Lower leg skin (tissue), 4 donors: ENCODE measurements at places on chromosomes 16 and 17.

DNA sequence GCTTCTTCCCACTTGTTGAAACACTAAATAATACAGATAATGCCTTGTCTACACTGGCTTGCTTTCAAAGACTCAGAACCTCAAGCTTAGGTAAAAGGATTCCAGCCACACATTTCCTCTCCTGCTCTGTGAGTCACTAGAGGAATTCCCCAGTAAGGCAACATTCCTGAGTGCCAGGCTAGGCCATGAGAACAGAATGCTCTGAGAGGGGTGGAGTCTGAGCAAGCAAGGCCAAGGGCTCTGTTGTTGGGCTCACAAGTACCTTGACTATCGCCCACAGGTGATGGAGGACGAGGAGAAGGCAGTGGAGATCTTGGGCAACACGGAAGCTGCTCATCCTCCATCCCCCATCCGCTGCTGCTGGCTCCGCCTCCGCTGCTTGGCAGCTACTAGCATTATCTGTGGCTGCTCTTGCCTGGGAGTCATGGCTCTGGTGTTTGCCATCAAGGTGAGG, 6.7 kb upstream of the PHKG2 start:
- peak; percentile 75 for DNase-seq

- DNase-seq: peak; percentile 31
Measured at GRCh38 chr16:3881499-3881990, 1.0 kb upstream of the CREBBP start.

DNA sequence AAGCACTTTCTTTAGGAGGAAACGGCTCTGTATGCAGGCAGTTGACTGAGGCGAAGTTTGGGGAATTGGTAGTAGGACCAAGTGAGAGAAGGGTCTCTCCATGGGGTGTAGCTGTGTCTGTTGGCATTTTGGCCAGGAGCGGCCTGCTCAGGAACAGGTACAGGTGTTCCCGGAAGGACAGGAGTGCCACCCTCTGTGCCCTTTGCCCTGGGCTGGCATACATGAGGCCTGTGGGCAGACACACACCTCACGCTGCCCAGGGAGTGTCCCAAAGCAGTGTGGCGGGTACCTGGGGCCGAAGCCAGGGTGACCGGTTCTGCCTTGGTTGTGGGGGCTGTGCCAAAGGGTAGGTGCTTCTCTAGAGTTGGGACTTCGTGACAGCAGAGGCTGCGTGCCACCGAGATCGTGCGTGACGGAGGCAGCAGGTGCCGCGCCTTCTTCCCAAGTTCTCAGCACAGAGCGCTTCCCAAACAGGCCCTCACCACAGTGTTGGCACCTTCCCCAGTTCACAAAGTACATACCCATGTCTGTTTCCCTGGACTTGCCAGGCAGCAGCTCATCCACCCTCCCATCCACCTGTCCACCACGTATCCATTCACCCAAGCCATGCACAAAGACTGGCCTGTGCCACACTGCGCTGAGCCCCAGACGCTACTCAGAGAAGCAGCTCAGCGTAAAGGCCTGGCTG, 19.9 kb upstream of the TCF25 start:
- DNase-seq: no peak

- DNase-seq: no peak
Measured at GRCh38 chr17:21089145-21089544, 37.6 kb upstream of the DHRS7B start.

DNA sequence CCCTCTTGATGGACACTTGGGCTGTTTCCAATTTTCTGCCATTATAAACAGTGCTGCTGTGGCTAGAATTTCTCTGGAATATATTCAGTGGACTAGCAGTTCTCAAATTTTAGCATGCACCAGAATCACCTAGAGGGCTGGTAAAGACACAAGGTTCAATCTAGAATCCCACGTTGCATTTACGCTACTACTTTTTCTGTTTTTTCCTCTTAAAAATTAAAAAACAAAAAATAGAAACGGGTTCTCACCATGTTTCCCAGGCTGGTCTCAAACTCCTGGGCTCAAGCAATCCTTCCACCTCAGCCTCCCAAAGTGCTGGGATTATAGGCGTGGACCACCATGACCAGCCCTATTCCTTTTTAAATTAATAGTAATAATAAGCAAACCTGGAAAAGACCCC, 14.5 kb upstream of the PRM1 start:
- DNase-seq: no peak
